ENCODE measurements at places on chromosomes 16 and 17.

GRCh38 chr16:52783616-52784015 is 236.7 kb upstream of the TOX3 start:
- DNase-seq, result no peak

- no peak for DNase-seq
These were observed 1.7 kb upstream of the PRR35 start for GRCh38 chr16:558298-559020.

- no peak for DNase-seq
These were observed 6.4 kb downstream of the CD300LB start for GRCh38 chr17:74524653-74525464.

DNA sequence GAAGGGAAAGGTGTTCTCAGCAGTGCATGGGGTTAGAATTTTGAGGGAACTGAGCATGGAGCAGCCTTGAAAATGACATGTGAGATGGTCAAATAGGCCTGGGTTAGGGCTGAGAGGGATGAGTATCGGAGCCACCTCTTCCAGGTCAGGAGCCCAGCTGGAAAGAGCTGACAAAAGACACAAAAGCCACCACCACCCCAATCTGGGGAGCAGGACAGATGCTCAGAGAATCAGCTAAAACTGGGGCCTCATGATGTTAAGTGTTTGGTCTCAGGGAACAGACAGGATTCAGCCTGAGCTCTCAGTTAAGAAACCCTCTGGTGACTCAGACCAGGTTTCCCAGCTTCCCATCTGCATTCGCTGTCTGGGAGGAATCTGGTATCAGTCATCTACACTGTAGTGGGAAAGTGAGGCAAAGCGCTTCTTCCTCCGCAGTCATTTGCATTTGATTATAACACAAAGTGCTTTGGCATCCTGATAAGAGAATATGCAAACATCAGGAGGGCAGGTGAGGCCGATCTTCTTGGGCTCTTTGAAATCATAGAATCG is 2.6 kb downstream of the WNT9B start:
- peak; percentile 33 for DNase-seq

DNA sequence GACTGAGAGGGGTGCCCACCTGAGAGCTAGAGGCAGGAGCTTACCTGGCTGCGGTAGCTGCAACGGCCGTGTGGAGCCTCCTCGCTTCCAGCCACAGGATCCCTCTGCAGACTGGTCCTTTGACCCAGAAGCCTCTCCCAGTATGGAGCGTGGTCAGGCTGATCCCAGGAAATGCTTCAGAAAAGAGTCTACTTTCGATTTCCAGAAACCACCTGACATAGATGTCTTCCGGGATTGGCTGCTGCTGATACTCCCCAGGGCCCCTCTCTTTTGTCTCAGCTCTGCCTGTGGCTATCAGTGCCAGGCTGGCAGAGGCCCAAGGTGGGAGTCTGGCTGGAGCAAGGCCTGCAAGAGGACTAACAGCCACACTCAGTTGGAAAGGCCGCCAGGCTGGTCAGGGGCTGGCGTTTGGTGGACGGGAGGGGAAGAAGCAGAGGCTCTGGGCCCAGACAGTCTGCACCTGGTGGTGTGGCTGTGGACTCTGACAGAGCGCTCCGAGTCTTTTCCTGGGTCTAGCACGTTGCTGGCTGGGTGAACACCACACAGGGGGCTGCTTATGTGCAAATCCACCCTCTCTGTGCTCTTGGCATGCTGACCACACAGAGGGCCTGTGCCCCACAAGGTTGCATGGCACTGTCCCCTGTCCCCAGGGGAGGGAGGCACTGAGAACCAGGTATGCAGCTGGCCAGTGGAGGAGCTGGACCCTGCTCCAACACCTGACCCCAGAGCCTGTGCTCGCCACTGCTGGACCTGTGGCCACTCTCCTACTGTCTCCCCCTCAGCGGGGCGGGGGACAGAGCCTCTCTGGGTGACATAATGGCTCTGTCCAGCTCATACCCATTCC is at the start of gene LGALS3BP:
Gene LGALS3BP, minus strand, starts transcription at position 144 of the 844 bp plus-strand sequence. CDS start 2,732 bp downstream, outside the sequence.
- peak; percentile 88 for DNase-seq

DNA sequence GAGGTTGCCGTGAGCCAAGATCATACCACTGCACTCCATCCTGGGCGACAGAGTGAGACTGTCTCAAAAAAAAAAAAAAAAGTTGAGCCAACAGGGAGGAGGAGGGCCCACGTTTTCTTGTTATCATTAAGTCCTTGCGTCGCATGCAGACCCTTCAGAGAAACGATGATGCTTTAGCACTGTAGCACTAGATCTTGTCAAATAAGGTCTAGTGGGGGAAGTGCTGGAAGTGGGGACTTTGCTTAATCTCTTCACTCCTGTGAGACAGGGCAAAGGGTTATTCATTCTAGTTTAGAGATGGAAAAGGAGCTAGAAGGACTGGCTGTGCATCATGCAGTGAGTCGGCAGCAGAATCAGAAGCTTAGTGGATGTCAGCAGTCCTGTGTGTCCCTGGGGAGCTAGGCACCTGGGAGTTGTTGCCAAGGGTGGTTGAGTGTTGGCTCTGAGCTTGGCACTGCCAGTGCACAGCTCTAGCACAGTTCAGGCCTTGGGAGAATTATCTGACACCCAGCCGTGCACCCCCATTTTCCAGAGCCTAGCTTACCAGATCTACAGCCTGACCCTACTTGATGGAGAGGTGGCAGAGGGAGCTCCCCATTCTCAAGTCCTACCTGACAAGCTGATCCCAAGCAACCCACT is 33.4 kb upstream of the TBX2 start:
- DNase-seq, result no peak

- no peak for DNase-seq
These were observed 15.7 kb downstream of the HELZ start for GRCh38 chr17:67229109-67229955.
